ENCODE measurements at places on chromosomes 7 and 10. TPM values are rescaled to one million over a fixed set of nuclear protein-coding genes. Genes with fewer than 3 reads are reported as not detected.

GRCh38 chr10:5159126-5159525 is 25.8 kb downstream of the AKR1C8 start:
- H3K36me3 ChIP-seq, result no peaks in the 10 kb centered on the region
- no peak for DNase-seq
- H3K27ac ChIP-seq, result no peak overlapping the region
- no peaks in the 10 kb centered on the region for H3K4me1 ChIP-seq

DNA sequence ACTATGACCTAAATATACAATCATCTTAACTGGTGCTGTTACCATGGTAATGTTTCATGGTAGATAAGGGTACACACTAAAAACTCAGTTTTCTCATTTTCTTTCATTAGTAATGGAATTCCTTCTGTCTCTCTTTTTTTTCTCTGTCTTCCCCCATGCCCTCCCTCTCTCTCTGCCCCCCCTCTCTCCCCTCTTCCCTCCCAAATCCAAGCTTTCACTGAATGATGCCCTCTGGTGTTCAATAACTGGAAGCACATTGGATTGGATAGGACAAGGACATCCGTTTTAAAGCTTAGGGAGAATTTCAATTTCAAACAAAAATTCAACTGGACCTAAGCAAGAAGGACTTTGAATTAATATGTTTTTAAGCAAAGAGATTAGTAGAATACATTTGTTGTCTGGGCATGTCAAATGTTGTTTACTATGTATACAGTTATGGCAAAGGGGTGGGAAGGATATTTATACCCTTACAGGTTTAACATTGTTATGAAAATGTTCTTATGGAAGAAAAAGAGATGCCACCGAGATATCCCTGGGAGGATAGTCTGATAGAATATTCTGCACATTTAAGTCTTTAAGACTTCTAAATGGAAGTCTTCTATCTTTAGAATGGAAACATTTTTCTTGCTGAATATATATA is 6.1 kb downstream of the CHRM2 start:
- H3K4me1 ChIP-seq, result no peaks in the 10 kb centered on the region
- H3K27ac ChIP-seq, result no peak overlapping the region
- no peak overlapping the region for H3K4me3 ChIP-seq
- H3K36me3 ChIP-seq, result peaks cover 2% of the 10 kb centered on the region

DNA sequence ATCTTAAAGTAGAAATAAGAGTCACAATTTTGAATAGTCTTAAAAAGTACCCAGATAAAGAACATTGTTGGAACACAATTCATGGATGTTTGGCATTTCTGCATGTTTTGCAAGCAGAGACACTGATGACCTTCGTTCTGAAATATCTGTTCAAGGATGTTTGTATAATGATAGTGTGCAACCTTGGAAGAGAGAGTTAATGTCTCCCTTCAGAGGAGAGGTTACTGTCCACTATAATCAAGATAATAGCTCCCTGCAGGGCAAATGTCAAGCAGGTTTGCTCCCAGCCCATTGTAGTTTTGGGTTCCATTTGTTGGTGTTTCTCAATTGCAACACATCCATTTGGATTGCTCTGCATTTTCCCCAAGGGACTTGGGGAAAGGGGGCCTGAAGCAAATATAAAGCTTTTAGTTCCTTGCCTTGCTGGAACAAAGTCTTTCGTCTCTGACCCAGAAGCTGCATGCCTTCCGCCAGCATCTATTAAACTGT is 45.2 kb downstream of the COL1A2 start:
- no peak overlapping the region for H3K4me3 ChIP-seq
- H3K27ac ChIP-seq, result no peak overlapping the region
- no peaks in the 10 kb centered on the region for H3K36me3 ChIP-seq

IL15RA gene
- 17.2 TPM for total RNA-seq

AQP1 gene
- total RNA-seq, result not detected

DNA sequence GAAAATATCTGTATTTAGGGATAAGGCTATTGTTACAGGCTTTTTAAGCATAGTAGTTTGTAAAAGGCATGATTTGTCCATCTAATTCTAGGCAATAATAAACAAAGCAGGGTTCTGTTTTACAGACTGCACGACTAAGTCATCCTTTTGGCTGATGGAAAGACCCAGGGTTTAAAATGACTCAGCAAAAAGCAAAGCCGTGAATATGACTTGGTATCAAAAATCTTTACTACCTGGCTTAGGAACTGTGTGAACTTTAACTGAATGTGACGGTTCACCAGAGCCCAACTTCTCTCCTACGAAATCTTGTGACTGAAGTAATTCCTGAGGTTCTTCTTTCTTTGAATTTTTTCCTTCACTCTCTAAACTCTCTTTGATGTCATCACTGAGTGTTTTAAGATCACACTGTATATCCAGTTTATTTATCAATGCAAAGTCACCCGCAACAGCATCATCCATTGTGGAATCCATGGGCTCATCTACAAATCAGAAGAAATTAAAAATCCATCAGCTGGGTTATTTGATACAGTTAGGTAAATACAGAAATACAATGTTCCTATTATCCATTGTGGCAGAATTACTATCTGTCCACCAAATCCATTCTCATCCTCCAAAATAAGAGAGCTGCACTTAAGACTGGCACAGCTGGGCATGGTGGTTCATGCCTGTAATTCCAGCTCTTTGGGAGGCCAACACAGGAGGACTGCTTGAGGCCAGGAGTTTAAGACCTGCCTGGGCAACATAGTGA is 17.0 kb downstream of the ATE1 start:
- H3K36me3 ChIP-seq, result peaks cover 27% of the 10 kb centered on the region
- H3K4me1 ChIP-seq, result peaks cover 4% of the 10 kb centered on the region
- no peak for DNase-seq
- no peaks in the 10 kb centered on the region for H3K27me3 ChIP-seq
- H3K4me3 ChIP-seq, result no peak overlapping the region
- no peak overlapping the region for H3K27ac ChIP-seq

GRCh38 chr10:110617425-110618229 is 26.5 kb upstream of the RBM20 start:
- peaks cover 40% of the 10 kb centered on the region for H3K4me1 ChIP-seq
- no peaks in the 10 kb centered on the region for H3K36me3 ChIP-seq
- peak overlapping the region; percentile 35 for H3K27ac ChIP-seq
- H3K27me3 ChIP-seq, result no peaks in the 10 kb centered on the region
- no peak for DNase-seq

- DNase-seq, result peak; percentile 46
- peaks cover 20% of the 10 kb centered on the region for H3K27me3 ChIP-seq
- no peaks in the 10 kb centered on the region for H3K36me3 ChIP-seq
Observed at GRCh38 chr10:99630433-99630832, 10.2 kb upstream of the SLC25A28 start.

- no peaks in the 10 kb centered on the region for H3K36me3 ChIP-seq
Observed at GRCh38 chr10:131650169-131650705, 250.6 kb upstream of the PPP2R2D start.

DNA sequence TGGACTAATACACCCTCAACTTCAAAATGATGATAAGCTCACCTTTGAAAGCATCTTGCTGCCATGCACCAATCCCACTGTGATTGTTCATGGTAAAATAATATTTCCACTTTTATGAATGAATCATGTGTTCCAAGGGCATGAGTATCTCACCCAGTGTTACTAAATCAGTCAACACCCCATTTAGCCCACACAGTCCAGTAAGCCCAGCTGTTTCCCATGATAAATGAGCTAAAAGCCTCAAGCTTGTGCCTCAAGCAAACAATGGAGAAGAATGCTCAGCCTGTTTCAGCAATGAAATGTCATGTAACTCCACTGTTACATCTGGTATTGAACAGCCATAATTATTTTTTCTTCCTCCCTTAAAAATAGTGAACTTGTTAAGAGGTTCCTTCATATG is 442.5 kb downstream of the XPNPEP1 start:
- no peaks in the 10 kb centered on the region for H3K4me1 ChIP-seq
- H3K27me3 ChIP-seq, result no peaks in the 10 kb centered on the region
- H3K27ac ChIP-seq, result no peak overlapping the region
- no peak overlapping the region for H3K4me3 ChIP-seq
- no peaks in the 10 kb centered on the region for H3K36me3 ChIP-seq
- DNase-seq, result no peak

- no peak overlapping the region for H3K27ac ChIP-seq
- H3K4me3 ChIP-seq, result no peak overlapping the region
- DNase-seq, result peak; percentile 23
- H3K27me3 ChIP-seq, result peaks cover 8% of the 10 kb centered on the region
- no peaks in the 10 kb centered on the region for H3K36me3 ChIP-seq
Observed at GRCh38 chr7:24560772-24561171, 12.5 kb upstream of the PALS2 start.

DNA sequence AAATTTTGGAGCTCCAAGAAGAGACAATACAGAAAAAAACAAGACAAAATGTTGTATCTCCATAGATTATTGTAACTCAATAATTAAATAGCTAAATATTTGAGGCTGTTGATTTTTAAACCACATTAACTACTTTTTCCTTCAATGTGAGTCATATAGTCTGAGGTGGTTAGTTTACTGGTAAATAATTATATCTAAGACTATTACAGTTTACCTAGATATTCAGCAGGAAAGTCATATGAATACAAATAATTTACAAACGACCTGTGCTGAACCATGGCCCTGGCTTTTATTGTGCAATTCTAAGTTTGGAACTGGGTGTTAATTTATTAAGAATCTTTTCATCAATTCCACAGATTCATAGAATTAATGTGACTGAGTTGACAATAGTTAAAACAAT is 22.2 kb downstream of the CREB5 start:
- H3K36me3 ChIP-seq, result no peaks in the 10 kb centered on the region
- no peak overlapping the region for H3K27ac ChIP-seq
- H3K4me3 ChIP-seq, result no peak overlapping the region

- H3K4me1 ChIP-seq, result no peaks in the 10 kb centered on the region
- no peaks in the 10 kb centered on the region for H3K27me3 ChIP-seq
- no peaks in the 10 kb centered on the region for H3K36me3 ChIP-seq
- H3K4me3 ChIP-seq, result no peak overlapping the region
- H3K27ac ChIP-seq, result no peak overlapping the region
Observed at GRCh38 chr7:71990138-71990462, 422.0 kb downstream of the CALN1 start.

- no peaks in the 10 kb centered on the region for H3K27me3 ChIP-seq
- no peak overlapping the region for H3K4me3 ChIP-seq
- no peaks in the 10 kb centered on the region for H3K36me3 ChIP-seq
- H3K4me1 ChIP-seq, result peaks cover 43% of the 10 kb centered on the region
Observed at GRCh38 chr10:48309711-48310226, 3.3 kb downstream of the MAPK8 start.

ANKRD30A gene
- total RNA-seq, result not detected

GRCh38 chr10:71323407-71323806 is 4.3 kb downstream of the SLC29A3 start:
- H3K27me3 ChIP-seq, result no peaks in the 10 kb centered on the region
- H3K27ac ChIP-seq, result no peak overlapping the region
- peaks cover 23% of the 10 kb centered on the region for H3K4me1 ChIP-seq
- no peak for DNase-seq
- peaks cover 18% of the 10 kb centered on the region for H3K36me3 ChIP-seq

KDM7A gene
- total RNA-seq, result 3.9 TPM

DNA sequence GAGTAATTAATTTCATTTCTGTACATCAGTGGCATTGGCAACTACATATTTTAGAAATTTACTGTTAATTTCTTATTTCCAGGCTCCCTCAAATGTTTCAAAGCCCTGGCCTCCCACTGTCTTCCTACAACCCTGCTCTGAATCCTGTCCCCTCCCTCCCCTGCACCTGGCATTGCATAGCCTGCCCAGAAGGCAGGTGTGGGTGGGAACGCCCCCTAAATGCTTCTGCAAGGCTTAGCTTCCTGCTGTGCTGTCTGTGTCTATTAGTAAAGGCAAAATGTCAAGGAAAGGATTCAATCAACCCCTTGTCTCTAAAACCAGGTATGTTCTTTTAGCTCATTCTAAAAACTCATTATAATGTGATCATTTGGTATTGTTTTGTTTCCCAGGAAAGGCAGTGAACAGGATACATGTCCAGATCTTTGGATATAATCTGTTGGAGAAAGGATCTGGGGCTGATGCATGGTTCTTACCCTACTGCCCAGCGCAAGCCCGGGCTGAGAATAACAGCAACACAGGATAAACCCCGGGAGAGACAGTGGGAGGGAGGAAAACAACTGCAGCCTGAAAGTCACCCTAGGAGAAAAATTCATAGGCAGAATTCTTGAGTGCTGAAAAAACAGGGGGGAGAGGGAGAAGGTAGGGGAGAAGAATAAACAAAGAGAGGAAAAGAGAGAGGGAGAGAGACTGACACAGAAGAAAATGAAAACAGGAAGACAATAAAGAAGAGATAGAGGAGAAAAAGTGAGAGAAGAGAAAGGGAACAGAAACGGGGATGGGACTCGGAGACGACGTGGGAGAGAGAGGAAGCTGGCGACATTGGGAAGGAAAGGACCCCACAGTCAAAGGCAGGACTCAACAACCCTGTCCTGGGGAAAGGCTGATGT is 589 bp downstream of the ZNF488 start:
- peaks cover 32% of the 10 kb centered on the region for H3K4me1 ChIP-seq
- no peaks in the 10 kb centered on the region for H3K36me3 ChIP-seq
- H3K27me3 ChIP-seq, result peaks cover 37% of the 10 kb centered on the region
- DNase-seq, result no peak
- H3K4me3 ChIP-seq, result peak overlapping the region; percentile 76

DNA sequence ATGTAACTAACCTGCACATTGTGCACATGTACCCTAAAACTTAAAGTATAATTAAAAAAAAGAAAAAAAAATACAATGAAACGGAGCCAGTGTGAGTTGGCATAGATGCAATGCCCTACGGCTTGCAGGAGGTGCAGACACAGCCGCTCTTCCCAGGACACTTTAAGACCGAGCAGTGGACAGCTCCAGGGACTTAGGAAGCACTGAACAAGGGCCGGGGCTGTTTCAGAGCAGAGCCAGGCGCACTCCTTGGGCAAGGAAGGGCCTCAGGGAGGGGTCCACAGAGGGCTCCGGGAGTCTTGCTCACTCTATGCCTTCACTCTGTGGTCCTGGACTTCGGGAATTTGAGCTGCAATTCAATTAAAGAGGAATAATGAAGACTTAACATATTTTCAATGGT is 355.3 kb downstream of the TCERG1L start:
- H3K27ac ChIP-seq, result no peak overlapping the region
- no peaks in the 10 kb centered on the region for H3K27me3 ChIP-seq
- DNase-seq, result no peak
- no peak overlapping the region for H3K4me3 ChIP-seq

DNA sequence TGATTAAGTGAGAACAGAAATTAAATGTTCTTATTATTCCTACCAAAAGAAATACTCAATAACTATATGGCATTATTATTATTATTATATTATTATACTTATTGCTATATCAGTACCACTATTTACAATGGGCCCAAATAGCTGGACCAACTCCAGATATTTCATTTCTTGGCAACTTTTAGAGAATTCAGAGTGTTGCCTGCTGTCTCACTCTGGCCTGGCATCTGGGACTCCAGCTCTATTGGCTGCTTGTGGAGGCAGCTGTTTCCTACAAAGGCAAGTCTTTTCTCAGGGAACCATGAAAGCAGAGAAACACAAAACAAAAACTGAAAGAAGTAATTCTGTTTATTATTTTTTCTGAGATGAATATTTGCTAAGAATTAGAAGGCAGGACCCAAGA is 105.1 kb upstream of the SORCS1 start:
- DNase-seq, result no peak
- H3K36me3 ChIP-seq, result no peaks in the 10 kb centered on the region
- no peaks in the 10 kb centered on the region for H3K27me3 ChIP-seq
- H3K4me3 ChIP-seq, result no peak overlapping the region
- H3K27ac ChIP-seq, result no peak overlapping the region
- no peaks in the 10 kb centered on the region for H3K4me1 ChIP-seq

HSPA12A gene
- not detected for total RNA-seq

TRPV6 gene
- not detected for total RNA-seq

MOSPD3 gene
- total RNA-seq, result 42.1 TPM

- H3K4me3 ChIP-seq, result no peak overlapping the region
- DNase-seq, result no peak
- no peaks in the 10 kb centered on the region for H3K36me3 ChIP-seq
- peaks cover 8% of the 10 kb centered on the region for H3K27me3 ChIP-seq
- no peak overlapping the region for H3K27ac ChIP-seq
- H3K4me1 ChIP-seq, result no peaks in the 10 kb centered on the region
Observed at GRCh38 chr10:91787258-91787657, 11.0 kb upstream of the TNKS2 start.
